ENCODE measurements at places on chromosomes 7 and 10.

DNA sequence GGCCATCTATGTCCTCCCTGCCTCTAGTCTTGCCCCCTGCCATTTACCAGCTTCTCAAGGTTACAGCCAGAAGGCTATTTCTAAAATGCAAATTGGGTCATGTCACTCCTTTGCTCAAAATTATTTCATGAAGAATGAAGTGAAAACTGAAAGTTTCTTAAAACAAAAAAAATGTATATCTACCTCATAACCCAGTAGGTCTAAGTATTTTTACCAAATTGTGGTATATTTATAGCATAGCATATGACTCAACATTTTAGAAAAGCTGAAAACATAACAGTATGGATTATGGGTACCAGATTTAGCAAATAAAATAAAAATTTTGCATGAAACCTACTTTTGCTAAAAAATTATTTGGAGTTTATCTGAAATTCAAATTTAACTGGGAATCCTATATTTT is 78.4 kb downstream of the SLC16A9 start:
- DNase-seq = no peak

DNA sequence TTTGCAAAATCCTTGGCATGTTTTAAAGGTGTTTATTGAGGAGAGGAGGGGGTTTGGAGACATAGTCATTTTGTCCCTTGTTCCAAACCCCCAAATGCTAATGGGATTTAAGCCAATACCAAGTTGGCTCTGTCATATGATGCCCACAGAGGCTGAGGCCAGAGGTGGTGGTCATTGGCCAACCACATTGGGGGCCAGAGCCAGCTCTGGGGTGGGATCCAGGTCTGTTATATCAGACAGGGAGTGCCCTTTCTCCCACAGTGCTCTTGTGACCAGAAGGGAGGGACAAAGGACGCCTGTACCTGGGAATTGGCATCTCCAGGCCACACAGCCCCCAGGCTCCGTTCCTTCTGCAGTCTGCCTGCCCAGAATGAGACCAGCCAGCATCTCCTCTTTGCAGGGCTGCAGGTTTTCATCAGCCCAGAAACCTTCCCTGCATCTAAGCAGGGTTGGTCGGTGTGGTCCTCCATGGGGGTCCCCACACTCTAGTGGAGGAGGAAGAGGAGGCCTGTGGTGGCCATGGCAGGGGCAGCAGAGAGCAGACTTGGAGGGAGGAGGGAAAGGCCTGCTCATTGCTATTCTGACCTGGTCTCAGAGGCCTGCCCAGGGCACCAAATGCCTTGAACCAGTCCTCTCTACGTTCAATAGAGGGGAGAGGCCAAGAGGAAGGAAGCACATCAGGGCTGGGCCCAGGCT is 17.9 kb downstream of the ADCYAP1R1 start:
- no peak for DNase-seq

DNA sequence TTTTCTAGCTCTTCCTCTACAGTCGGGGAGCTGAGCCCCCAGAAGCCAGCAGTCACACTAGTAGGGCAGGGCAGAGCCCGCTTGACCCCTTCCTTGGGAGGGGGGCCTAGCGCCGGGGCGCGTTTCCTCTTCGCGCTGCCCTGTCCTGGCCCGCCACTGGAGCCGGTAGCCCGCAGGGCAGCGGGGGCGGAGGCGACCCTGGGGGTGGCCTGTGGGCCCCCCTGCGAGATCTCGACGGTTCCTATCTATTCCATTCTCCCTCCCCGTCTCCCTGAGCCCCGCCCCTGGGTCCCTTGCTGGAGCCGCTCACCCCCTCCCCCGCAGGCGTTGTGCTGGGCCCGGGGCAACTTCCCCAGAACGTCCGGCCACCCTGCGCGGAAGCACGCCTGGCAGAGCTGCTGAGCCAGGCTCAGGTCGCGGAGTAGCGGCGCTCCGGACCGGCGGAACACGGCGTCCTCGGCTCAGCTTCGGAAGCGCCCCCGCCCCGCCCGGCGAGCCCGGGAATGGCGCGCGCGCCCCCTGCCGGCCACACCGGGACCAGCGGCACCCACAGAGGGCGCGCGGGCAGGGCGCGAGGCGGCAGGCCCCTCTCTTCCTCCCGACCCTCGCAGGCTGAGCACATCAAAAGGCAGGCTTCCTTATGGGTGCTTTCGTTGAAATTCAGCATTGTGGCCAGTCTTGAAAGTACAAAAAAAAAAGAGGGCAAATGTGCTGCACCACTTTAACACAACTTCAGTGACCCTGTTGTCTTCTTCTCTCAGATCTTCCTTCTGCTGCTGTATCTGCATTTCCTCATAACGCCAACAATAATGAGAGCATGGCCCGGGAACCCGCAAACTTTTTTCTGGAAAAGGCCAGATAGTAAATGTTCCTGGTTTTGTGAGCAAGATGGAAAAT is 327.6 kb downstream of the TNS3 start:
- DNase-seq = no peak

GRCh38 chr10:72830625-72831024 is 62.9 kb upstream of the OIT3 start:
- no peak for DNase-seq

GRCh38 chr10:42937649-42938180 is 139.2 kb upstream of the RET start:
- DNase-seq = no peak

DNA sequence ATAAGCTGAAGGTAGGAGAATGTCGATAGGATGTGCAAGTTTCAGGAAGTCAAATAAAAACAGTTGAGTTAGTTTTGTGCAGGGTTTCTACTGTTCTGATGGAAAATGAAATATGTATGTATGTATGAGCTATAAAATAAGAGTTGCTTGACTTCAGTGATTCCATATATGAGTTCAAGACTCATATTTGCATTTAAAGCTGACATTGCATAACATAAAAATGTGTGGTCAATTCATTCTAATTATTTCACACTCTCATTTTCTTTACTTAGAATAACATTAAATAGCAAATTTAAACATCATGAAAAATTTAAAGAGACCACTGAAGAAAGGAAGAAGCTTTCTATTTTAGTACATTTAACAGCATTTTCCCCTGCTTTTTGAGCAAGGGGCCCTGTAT is 37.8 kb downstream of the IFIT5 start:
- no peak for DNase-seq

- no peak for DNase-seq
Measured at GRCh38 chr7:34093276-34093675, 187.9 kb downstream of the BMPER start.

- no peak for DNase-seq
Measured at GRCh38 chr10:52452600-52453493, 138.8 kb downstream of the DKK1 start.

Measured in iPS DF 19.7 (cell line).